ENCODE measurements at places on chromosomes 12 and 14.

GRCh38 chr14:68245146-68246073 lies 425.8 kb downstream of the RAD51B start:
- no peak for DNase-seq

- no peak for DNase-seq
Observed at GRCh38 chr12:107732365-107732764, 28.6 kb downstream of the PRDM4 start.

- DNase-seq = no peak
Observed at GRCh38 chr12:124555168-124556073, 12.0 kb downstream of the NCOR2 start.

DNA sequence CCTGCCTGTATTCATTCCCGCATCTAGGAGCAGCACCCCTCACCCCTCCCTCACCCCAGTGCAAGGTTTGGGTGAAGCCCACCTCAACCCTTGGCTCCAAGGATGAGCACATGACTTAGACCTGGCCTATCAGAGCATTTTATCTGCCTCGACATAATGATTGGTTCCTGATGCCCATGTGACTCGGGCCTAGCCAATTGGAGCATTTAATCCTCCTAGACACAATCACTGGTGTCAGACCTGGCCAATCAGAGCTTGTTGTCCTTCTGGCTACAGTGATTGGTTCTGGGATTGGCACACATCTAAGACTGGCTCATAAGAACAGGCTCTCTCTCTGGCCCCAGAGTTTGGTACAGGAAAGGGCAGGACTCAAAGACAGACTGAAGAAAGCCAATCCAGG lies 73.1 kb upstream of the MYL2 start:
- DNase-seq = no peak

GRCh38 chr12:82963956-82964355 lies 277.2 kb downstream of the TMTC2 start:
- no peak for DNase-seq

GRCh38 chr14:98136012-98136789 lies 1135.8 kb downstream of the BCL11B start:
- peak; percentile 60 for DNase-seq

GRCh38 chr12:110373025-110373424 lies 30.5 kb downstream of the ANAPC7 start:
- DNase-seq = no peak

DNA sequence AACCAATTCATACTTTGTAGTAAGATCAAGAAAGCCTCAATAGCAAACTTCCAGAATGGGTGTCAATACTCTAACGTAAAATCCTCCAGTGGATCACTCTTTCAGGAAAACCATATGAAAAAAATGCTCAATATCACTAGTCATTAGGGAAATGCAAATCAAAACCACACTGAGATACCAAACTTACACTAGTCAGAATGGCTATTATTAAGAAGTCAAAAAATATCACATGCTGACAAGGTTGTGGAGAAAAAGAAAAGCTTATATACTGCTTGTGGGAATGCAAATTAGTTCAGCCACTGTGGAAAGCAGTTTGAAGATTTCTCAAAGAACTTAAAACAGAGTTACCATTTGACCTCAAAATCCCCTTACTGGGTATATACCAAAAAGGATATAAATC lies 49.5 kb upstream of the ATXN7L3B start:
- no peak for DNase-seq

DNA sequence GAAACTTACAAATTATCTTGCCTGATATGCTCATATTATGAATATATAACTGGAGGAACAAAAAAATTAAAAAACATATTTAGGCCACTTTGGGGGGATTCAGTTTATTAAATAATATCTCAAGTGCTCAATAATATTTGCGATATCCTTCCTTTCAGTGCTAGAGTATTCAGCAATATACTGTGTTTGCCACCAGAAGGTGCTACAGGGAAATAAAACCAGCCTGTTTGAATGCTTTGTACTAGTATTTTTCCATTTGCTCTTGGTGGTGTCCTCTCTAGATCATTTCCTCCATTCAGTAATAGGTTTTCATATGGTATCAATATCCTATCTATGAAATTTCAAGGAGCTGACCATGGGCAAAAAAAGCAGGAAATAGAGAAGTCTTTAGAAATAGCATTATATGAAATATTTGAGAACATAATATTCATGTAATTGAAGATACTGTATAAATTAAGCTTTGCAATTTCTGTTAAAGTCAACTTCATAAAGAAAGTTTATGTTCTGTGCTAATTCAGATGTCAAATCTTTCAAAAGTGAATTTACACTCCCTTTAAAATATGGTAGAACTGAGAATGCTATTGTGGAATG lies 106.2 kb upstream of the NAV3 start:
- no peak for DNase-seq

GRCh38 chr12:188910-189621 lies 24.9 kb downstream of the SLC6A12 start:
- peak; percentile 58 for DNase-seq

DNA sequence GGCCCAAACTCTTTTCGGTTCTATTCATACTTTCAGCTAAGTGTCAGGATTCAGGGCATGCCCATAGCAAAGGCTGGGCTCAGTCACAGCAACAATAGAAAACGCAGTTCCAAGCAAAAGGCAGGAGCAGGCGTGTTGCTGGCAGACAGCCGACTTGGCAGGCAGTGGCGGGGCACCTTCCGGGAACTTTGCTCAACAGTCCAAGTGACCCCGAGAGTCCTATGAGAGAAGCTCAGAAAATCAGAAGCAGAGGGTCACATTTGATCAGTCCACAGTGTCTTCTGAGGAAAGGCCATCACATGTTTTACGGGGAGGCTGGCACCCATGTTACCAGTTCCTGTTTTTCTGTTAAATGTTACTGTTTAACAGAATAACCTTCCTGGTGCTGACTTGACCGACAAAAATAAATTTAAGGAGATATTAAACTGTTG lies 115.0 kb downstream of the DACT1 start:
- DNase-seq = no peak
